CD4-positive, alpha-beta T cell (primary cell): ENCODE measurements at places on chromosomes 11 and 22. TPM values are rescaled to one million over a fixed set of nuclear protein-coding genes. Genes with fewer than 3 reads are reported as not detected.

Gene OR8G1
- not detected for total RNA-seq

DNA sequence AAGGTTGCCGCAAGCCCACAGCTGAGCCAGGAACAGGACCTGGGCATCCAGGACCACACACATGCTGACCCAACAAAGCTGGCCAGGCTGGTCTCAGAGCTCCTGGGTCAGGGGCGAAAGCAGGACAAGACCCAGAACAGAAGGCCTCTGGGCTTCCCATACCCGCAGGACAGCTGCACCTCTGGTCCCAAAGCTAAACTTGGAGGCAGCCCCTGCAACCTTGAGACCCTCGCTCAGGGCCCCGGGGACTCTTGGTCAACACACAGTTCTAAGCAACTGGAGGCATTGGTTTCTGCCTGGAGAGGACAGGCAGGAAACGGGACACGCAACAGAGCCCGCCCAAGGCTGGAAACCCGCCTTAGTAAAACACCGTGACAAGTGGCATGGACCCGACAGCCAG lies 11.4 kb downstream of the WNT7B start:
- DNase-seq, result no peak

DNA sequence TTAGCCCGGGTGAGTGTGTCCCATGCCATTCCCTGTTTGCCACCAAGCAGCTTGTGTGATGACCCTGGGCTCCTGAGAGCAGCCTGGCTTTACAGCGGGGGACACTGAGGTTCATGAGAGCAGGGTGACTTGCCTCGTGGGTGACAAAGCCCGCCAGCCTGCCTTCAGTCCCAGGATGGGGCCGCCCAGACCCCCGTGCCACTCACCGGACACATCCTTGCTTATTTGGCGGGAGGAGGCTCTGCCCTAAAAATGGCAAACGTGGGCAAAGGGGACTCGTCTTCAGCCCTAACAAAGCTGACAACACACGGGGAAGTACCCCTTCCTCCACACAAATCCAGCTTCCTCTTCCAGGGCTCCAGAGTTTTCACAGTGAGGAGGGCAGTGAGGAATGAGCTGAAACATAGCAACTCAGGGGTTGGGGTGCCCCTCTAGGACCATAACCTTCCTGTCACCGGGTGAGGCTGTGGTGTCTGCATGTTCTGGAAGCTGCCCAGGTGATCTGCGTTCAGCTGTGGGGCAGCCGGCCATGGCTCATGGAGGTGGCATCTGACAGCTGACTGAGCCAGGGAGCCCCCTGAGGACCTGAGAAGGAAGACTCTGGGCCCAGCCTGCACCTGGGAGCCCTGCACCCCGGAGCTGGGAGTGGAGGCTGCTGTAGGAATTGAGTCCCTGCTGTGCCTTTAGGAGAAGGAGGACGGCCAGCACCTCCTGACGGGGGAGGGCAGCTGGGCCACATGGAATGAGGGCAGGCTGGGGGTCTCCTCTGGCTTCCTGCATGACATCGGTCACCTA lies 16.7 kb downstream of the RIBC2 start:
- DNase-seq, result no peak

DNA sequence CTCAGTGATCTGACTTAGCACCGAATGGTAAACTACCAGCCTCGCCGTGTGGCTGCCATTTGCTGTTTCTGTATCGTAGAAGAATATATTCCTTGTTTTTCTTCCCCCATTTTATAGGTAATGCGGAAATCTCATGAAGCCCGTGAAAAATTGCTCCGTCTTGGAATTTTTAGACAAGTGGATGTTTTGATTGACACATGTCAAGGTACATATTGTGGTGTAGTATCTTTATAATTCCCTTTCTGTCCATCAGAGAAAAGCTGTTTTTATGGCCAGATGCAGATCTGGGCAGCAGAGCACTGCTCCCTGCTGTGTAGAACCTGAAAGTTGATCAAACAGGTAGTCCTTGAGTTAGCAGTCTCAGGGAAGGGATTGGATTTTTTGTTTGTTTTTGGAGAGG lies 13.4 kb downstream of the SAMM50 start:
- DNase-seq, result no peak

DNA sequence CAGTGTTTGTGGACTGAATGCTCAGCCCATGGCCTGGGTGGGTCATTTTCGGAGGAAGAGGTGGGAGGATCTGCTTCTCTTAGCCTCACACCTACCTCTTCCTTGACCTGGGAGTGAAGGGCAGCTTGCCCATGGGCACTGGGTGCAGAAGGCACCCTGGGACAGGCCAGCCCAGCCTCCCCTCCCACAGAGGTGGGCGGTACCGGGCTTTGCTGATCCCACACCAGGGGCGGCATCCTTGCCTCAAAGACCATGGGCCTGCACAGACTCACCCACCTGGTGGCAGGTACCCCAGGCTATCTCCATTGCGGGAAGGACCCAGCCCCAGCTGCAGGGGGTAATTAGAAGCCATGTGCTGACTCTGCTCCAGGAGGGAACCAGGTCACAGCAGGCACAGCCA lies 1.5 kb upstream of the PNPLA5 start:
- no peak for DNase-seq
